Effector memory CD8-positive, alpha-beta T cell (primary cell): ENCODE measurements at places on chromosomes 7 and 10.

DNA sequence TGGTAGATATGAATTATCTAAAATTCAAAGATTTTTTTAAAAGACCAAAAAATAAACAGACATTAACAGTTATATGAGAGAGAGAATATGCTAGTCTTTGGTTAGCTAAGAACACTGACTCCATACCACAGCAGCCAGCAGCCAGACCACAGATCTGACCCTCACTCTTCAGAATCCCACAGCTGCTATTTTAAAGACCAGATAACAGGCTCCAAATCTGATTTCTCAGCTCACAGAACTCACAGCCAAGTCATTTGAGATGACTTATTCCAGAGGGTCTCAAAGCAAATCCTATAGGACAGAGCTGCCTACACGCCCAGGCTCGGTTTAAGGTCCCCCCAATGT lies 20.4 kb downstream of the NUDCD3 start:
- DNase-seq: no peak

GRCh38 chr10:121216721-121217181 lies 365.6 kb downstream of the WDR11 start:
- no peak for DNase-seq

- DNase-seq: no peak
These were observed 2.3 kb upstream of the ELFN1 start for GRCh38 chr7:1667566-1668395.

- no peak for DNase-seq
These were observed 150.5 kb upstream of the GPR26 start for GRCh38 chr10:123515661-123516060.

GRCh38 chr10:116178086-116178605 lies 94.9 kb downstream of the GFRA1 start:
- DNase-seq: no peak

DNA sequence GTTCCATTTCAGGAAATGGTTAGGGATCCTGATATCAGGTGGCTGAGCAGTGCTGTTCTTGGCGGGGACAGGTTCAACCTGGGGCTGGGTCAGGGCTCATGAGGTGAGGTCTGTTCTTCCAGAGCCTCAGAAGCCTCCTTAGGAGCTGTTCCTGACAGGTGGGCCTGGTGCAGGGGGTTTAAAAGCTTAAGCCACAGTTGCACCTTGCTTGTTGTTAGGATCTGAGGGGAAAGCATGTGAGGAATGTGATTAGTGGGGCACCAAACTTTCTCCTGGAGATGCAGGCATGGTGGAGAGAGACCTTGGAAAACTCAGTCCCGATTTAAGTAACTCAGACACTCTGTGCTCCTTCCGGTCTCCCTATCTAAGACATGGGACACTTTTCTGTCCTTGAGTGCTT lies 18.7 kb upstream of the CRHR2 start:
- no peak for DNase-seq

GRCh38 chr10:62588116-62588515 lies 213.9 kb downstream of the ZNF365 start:
- no peak for DNase-seq

- no peak for DNase-seq
These were observed 15.3 kb downstream of the MKLN1 start for GRCh38 chr7:131342864-131343442.

DNA sequence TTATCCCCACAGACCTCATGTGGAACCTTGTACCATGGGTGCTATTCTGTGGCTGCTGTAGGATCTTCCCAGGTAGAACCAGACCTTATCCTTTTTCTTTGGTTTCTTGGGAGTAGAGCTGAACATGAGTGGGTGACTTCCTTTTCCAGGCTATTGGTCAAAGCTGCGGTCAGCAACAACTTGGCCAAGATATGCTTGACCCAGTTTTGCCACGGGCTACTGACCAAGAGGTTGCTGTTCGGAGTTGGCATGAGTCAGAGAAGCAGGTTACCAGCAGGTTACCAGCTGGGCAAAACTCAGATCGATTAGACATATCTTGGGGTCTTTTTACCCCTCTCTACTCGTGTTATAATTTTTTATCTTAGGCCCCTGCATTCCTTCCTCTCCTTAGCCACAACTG lies 36.7 kb upstream of the HDAC9 start:
- DNase-seq: no peak

DNA sequence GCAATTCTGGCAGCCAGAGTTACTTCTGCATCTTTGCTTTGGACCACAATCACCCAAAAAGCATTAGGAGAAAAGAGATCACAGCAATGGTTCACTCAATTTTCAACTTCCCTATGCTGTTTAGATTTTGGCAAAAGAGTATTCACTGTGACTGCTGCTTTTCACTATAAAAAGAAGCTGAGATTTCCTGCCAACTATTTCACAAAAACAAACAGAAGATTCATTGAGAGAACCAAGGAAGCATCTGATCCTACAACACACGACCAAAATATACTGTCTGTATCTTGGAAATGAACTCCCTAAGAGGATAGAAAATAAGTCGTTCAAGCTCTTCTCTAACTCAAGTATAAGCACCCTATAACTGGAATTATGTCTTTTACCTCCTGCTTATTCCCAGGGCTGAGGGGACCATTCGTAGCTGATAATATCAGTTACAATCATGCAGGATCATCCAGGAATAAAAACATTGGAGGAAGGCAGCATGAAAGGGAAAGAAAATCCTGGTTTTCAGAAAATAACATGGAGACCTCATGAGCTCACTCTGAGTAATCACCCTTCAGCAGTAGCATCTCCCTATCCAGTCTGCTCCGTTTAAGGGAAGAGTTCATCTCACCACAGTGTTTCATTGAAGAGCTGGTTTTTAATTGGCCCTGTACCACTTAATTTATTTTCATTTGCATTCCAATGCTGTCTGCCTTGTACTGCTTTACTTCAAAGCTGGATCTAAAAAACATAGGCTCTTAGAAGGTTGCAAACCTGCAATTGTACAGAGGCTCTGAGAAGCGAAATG lies 256.2 kb downstream of the PAXIP1 start:
- DNase-seq: no peak

GRCh38 chr10:4596951-4597350 lies 229.1 kb upstream of the AKR1E2 start:
- no peak for DNase-seq

DNA sequence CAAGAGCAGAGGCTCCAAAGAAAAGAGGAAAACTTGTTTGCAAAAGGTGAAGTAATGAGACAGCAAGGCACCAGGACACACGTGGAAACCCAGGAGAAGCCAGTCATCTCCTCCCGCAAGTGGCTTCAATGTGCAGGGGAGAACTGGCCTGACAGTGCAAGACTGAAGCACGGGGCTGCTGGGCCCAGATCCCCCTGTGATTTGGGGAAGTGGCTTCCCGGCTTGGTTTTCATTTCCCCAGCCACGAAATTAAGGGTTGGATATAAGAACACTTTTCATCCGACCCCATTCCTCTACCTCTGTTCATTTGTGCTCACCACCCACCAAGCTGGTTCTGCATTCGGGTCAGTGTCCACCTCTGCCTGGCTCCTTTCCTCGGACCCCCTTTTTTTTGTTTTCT lies 306.4 kb downstream of the FGFR2 start:
- DNase-seq: no peak

DNA sequence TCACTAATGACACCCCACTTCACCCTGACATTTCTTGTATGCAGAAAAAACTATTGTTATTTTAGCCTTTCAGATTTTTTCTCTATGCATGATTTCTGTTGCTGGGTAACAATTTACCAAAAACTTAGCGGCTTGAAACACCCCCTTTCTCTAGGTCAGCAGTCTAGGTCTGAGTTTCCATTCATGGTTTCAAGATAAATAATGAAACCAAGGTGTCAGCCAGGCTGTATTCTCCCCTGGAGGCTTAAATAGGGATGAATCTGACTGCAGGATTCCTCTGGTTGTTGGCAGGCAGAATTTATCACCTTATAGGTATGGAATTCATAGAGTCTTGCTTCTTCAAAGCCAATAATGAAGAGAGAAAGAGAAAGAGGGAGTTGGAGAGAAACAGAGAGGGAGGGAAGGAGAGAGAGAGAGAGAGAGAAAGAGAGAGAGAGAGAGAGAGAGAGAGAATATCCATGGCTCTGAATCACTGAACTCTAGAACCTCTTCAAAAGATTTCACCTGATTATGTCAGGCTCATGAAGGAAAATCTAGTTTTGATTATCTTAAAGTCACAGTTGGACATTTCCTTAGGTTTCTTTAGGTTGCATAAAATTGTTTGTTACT lies 1224.6 kb upstream of the LRRTM3 start:
- DNase-seq: no peak

- DNase-seq: no peak
These were observed 148.7 kb downstream of the SLC16A9 start for GRCh38 chr10:59560990-59561389.

DNA sequence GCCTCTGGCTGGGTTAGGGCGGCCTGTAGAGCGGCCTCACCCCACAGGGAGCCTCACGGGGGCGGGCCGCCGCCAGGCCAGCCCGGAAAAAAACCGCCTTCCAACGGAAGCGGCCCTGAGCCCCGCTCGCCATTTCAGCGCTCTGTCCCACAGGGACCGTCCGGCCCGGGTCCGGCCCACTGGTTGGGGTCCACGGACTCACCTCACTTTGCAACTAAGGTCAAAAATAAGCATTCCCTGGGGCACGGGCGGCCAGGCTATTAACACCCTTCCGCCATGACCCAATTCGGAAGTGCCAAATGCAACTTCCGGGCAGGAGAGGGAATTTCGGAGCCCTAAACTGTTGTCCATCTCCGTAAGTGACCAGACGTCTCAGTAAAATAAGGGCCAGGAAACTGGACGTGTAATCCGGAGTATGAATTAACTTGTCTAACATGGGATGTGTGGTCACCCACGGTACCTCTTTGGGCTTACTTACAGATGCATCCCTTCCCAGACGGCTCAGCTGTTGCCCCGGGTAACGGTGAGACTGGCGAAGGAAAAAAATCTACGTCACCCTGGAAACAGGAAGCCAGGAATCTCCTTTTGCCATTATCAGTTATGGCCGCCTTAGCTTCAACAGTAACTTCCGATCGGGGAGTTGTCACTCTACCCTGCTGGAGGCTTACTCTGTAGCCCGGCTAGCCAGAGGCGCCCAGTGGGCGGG lies at the start of gene BBIP1:
TSS of gene BBIP1 (minus strand) at position 538 of the 706 bp plus-strand sequence. CDS start 1,023 bp downstream, outside the sequence.
- DNase-seq: no peak

GRCh38 chr10:32266566-32266965 lies 80.4 kb downstream of the EPC1 start:
- no peak for DNase-seq

DNA sequence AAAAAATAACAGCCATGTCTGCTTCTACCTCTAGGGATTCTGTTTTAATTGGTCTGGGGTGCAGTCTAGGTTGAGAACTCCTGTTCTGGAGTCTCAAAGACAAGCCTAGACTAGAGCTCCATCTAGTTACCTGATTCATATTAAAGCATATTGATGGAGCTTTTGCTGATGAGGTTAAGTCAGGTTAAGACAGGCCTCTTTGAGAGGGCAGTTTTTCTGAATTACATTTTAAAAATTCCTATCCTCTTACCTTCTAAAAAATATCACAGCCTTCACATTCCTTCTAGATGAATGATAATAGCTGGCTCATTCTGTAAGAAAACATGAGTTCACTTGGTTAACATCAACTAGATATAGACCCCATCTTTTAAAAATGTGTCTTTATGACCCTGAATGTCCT lies 28.9 kb downstream of the MGAM start:
- DNase-seq: no peak

- DNase-seq: no peak
These were observed 289.7 kb downstream of the KLF6 start for GRCh38 chr10:3495281-3495680.

GRCh38 chr10:20233423-20233822 lies 417.2 kb downstream of the PLXDC2 start:
- no peak for DNase-seq

- DNase-seq: no peak
These were observed 13.5 kb upstream of the BAIAP2L1 start for GRCh38 chr7:98414205-98414900.

DNA sequence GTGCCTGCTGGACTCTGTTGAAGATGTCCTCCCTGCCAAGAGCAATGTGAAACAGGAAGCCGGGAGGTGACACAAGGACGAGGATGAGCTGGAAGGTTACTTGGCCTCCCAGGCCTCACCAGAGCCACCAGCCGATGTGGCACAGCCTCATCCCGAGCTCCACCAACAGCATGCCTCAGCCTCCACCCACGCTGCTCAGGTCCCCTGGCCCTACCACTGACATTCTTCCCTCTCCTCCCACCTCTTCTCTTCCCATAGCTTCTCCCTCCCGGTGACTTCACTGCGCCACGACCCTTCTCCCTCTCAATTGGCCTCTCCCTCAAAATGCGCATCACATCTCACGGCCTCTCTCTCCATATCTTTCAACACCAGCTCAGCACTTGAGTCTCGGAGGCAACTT lies 249.9 kb downstream of the SKAP2 start:
- no peak for DNase-seq

DNA sequence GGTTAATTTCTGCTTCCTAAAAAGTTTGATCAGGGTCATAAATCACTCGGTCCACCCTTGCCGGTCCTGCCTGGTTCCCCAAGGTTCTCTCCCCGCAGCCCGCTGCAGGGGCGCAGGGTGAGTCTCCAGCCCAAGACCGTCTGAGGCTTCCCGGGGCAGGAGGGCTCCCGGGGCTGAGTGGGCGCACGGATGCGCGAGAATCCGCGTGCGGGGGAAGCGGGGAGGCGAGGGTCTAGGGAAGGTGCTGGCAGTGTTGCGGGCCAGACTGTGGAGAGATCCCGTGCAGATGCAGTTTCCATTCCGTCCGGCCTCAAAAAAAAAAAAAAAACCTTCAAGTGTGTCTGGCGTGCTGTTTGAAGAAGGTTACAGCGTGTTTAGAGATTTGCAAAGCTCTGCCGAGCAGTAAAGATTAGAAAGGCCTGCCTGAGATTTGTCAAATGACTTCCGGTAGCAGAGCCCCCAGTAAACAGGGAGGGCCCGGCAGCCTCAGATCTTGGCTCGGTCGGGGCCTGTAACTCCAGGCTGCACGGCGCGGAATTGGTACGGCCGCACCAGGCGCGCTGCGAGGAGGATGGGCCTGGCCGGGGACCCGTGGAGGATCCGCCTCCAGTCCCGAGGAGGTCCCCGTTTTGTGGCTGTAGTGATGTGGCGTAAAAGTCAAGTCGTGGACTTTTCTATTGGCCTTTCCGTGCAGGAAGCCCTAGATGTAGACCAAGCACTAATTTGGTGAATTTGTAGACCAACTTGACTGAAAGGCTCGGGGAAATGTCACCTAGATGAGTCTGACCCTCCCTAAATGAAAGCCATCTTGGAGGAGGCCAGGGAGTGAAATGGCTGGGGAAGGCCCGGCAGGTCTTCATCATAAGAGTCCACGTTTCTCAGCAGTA lies 293.2 kb upstream of the NFE2L3 start:
- no peak for DNase-seq

GRCh38 chr10:102299873-102300272 lies 54.5 kb downstream of the GBF1 start:
- DNase-seq: no peak

- DNase-seq: no peak
These were observed 624 bp upstream of the CEP55 start for GRCh38 chr10:93495654-93496321.
